ENCODE measurements at places on chromosomes 2 and 18. TPM values are rescaled to one million over a fixed set of nuclear protein-coding genes. Genes with fewer than 3 reads are reported as not detected.

GRCh38 chr2:134078354-134078753 lies 175.5 kb upstream of the MGAT5 start:
- H3K4me1 ChIP-seq = no peaks in the 10 kb centered on the region
- H3K27ac ChIP-seq = no peak overlapping the region
- H3K36me3 ChIP-seq = no peaks in the 10 kb centered on the region
- H3K27me3 ChIP-seq = peaks cover 11% of the 10 kb centered on the region
- H3K4me3 ChIP-seq = no peak overlapping the region
- no peak for DNase-seq

DNA sequence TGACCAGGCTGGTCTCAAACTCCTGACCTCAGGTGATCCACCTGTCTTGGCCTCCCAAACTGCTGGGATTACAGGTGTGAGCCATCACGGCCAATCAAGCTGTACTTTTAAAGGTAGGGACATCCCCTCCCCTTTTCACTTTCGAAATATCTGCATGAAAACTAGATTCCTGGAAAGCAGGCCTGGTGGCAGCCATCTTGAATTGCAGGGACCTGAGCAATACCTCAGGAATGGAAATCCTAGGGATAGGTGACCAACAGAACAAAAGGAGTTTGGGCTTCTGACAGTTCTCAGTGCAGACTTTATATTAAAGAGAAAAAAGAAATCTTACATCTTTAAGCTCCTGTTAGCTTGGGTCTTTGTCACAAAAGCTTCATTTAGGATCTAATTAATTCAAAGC lies 62.6 kb downstream of the KLF7 start:
- H3K36me3 ChIP-seq = peaks cover 13% of the 10 kb centered on the region
- H3K27ac ChIP-seq = no peak overlapping the region
- H3K4me1 ChIP-seq = peaks cover 7% of the 10 kb centered on the region
- no peak for DNase-seq
- H3K27me3 ChIP-seq = no peaks in the 10 kb centered on the region
- no peak overlapping the region for H3K4me3 ChIP-seq

The MC5R gene
- total RNA-seq = not detected

The PHLPP1 gene
- 9.3 TPM for total RNA-seq

The DSG4 gene
- not detected for total RNA-seq

DNA sequence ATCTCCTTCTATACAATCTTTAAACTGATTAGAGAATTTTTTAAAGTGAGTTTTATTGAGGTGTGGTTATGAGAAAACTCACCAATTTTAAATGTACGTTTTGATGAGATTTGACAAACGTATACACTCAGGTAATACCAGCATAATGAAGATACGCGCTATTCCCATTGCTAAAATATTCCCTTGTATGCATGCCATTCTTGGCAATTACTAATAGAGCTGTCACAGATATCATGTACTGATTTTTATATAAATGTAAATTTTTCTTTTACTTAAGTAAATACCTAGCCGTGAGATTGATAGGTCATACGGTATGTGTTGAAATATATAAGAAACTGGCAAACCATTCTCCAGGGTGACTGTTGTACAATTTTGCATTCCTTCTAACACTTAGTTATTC lies 384.7 kb downstream of the PTH2R start:
- DNase-seq = no peak
- no peaks in the 10 kb centered on the region for H3K27me3 ChIP-seq
- H3K36me3 ChIP-seq = peaks cover 1% of the 10 kb centered on the region
- no peak overlapping the region for H3K27ac ChIP-seq
- no peaks in the 10 kb centered on the region for H3K4me1 ChIP-seq

The TUBA3D gene
- total RNA-seq = not detected

DNA sequence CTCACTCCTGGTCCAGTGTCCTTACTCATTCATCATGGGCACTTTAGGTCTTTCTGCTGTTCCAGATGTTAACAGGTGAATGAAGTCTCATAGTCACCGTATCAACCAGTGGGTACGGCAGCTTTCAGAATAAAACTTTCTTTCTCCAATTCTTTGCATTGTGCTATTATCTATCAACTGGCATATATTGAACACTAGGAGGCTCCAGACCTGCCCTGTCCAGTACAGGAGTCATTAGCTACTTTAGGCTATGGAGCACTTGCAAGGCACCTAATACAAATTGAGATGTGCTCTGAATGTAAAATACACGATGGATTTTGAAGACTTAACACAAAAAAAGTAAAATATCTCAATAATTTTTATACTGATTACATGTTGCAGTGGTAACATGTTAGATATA lies 43.2 kb upstream of the NEB start:
- peaks cover 14% of the 10 kb centered on the region for H3K4me1 ChIP-seq
- DNase-seq = no peak
- H3K27me3 ChIP-seq = no peaks in the 10 kb centered on the region
- peaks cover 39% of the 10 kb centered on the region for H3K36me3 ChIP-seq
- no peak overlapping the region for H3K27ac ChIP-seq

The SNRNP200 gene
- total RNA-seq = 82.6 TPM

DNA sequence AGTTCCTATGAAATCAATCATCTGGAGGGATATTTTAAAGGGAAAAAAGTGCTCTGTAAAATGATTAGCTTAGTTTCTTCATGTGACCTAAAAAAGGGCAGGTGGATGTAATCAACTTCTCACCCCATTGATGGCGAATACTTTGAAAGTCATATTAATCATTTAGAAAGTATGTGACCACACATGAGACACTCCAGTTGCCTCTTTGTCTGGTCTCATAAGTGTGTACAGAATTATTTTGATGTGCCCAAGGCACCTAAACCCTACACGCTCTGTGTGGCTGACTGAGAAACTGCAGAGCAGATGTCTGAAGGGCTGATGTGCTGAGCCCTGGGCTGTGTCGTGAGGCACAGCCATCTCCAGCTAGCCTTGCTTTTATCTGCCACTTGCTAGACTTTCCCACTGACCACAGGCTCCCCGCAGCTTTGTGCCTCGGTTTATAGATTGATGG lies 26.9 kb downstream of the SGPP2 start:
- no peaks in the 10 kb centered on the region for H3K36me3 ChIP-seq
- no peak overlapping the region for H3K4me3 ChIP-seq
- no peak overlapping the region for H3K27ac ChIP-seq
- peaks cover 25% of the 10 kb centered on the region for H3K27me3 ChIP-seq
- H3K4me1 ChIP-seq = peaks cover 6% of the 10 kb centered on the region
- DNase-seq = no peak

DNA sequence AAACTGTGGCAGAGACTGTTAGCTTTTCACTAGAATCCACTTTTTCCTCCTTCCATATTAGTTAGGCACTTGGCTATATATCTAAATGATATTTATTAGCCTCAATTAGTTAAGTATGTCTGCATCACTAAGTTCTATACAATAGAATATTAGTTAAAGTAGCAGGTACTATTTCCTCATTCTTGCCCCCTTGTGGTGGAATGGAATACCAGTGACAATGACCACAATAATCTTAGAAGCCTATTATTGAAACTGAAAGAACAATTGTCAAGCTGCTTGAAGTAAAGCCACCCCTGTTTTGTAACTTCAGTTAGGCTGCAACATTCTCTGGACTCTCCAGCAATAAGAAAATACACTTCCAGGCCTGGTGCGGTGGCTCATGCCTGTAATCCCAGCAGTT lies 476.3 kb upstream of the VWC2L start:
- H3K4me3 ChIP-seq = no peak overlapping the region
- H3K27me3 ChIP-seq = no peaks in the 10 kb centered on the region
- H3K4me1 ChIP-seq = no peaks in the 10 kb centered on the region
- no peak for DNase-seq
- no peak overlapping the region for H3K27ac ChIP-seq
- H3K36me3 ChIP-seq = no peaks in the 10 kb centered on the region

The RESP18 gene
- total RNA-seq = not detected

The AGXT gene
- total RNA-seq = not detected

DNA sequence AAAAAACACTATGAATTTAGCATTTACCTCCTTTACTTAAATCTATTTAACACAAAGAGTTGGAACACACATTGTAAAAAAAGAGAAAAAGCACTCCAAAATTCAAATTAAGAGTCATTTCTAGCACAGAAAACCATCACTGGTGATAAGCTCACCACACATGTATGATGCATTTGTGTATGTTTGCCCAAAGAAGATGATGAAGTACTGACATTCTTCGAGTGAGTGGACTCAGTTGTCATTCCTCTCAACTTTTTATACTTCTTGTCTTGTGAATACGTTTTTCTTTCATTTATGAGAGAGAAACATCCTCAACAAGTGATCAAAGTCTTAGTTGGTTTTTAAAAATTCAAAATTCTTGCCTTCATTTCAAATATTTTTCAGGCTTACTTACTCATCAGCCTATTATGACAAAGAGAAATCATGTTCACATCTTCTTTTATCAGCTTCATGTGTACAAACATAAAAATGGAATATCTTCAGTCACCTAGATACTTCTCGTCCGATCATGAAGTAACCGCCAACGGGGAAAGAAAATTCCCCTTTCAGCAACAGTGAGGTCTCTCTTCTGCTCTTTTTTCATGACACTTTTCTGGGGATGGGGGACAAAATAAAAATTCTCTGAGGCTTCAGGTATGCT lies 1.5 kb downstream of the DSEL start:
- H3K27ac ChIP-seq = peak overlapping the region; percentile 87
- no peak for DNase-seq
- peaks cover 70% of the 10 kb centered on the region for H3K4me1 ChIP-seq
- H3K27me3 ChIP-seq = no peaks in the 10 kb centered on the region

Measured in chondrocyte (in vitro differentiated cells).